ENCODE measurements at places on chromosomes 5 and 9. TPM values are rescaled to one million over a fixed set of nuclear protein-coding genes. Genes with fewer than 3 reads are reported as not detected.

Gene IL4
- 0.72 TPM for total RNA-seq

Gene SHROOM1
- total RNA-seq = 2.0 TPM

Gene ANKRD34B
- not detected for total RNA-seq

Gene FOXD4L3
- total RNA-seq = not detected

Gene WDR38
- total RNA-seq = not detected

Gene PCA3
- total RNA-seq = not detected

Gene C5
- 1.9 TPM for total RNA-seq

Gene SPATA9
- not detected for total RNA-seq

Gene PIP5KL1
- 1.7 TPM for total RNA-seq

Gene LRRTM2
- total RNA-seq = not detected

Gene ZBTB5
- 8.8 TPM for total RNA-seq

Gene SCAI
- total RNA-seq = 10.8 TPM

Gene ZER1
- 17.8 TPM for total RNA-seq

Gene SLC1A1
- total RNA-seq = 0.09 TPM

Gene RGS7BP
- not detected for total RNA-seq

Gene BARHL1
- not detected for total RNA-seq

Data from activated CD8-positive, alpha-beta T cell treated with anti-CD3 and anti-CD28 coated beads for 36 hours (primary cell).